Cardiac fibroblast (primary cell): ENCODE measurements at places on chromosomes 12 and 14.

- DNase-seq, result no peak
Observed at GRCh38 chr12:13503094-13503835, 306.7 kb downstream of the EMP1 start.

DNA sequence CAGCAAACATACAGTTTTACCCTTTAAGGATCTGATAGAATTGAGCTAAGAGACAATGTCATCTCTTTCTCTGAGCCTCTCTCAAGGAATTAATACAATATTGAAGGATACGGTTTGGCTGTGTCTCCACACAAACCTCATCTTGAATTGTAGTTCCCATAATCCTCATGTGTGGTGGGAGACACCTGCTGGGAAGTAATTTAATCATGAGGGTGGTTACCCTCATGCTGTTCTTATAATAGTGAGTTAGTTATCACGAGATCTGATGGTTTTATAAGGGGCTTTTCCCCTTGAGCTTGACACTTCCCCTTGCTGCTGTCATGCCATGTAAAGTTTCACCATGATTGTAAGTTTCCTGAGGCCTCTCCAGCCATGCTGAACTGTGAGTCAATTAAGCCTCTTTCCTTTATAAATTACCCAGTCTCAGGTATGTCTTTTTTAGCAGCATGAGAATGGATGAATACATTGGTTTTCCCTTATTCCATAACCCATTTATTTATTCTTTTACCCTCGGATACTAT lies 47.6 kb downstream of the TMEM30B start:
- DNase-seq, result no peak

DNA sequence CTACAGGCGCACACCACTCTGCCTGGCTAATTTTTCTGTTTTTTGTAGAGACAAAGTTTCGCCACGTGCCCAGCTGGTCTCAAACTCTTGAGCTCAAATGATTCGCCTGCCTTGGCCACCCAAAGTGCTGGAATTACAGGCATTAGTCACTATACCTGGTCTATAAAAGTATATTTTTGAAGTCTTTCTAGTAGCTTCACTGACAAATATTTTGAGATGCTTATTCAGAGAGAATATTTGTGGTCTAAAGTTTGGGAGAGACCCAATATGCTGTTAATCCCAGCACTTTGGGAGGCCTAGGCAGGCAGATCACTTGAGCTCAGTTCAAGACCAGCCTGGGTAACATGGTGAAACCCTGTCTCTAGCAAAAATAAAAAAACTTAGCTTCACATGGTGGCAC lies 22.0 kb upstream of the PPP1R12A start:
- no peak for DNase-seq

DNA sequence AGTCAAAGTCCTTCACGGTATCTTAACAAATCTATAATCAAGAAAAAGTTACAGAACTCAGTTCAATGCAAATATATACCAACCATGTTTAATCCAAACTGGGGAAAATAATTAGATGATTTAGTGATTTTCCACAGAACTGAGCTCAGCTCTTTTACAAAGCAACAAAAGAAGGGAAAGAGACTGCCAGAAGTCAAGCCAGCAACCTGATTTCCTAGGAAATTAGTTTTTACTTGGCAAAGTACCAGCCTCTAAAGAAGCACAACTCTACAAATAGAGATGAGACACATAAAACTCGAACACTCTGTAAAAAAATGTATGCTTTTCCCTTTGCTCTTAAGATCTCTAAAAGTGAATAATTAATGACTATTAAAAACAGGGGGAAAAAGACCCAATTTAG lies 19.4 kb downstream of the NUMB start:
- no peak for DNase-seq

- no peak for DNase-seq
Observed at GRCh38 chr12:95208678-95209077, 8.6 kb downstream of the FGD6 start.
